ENCODE measurements at places on chromosomes 13 and 19. TPM values are rescaled to one million over a fixed set of nuclear protein-coding genes. Genes with fewer than 3 reads are reported as not detected.

- no peak for DNase-seq
Measured at GRCh38 chr13:45954836-45955800, 97.4 kb downstream of the ZC3H13 start.

DNA sequence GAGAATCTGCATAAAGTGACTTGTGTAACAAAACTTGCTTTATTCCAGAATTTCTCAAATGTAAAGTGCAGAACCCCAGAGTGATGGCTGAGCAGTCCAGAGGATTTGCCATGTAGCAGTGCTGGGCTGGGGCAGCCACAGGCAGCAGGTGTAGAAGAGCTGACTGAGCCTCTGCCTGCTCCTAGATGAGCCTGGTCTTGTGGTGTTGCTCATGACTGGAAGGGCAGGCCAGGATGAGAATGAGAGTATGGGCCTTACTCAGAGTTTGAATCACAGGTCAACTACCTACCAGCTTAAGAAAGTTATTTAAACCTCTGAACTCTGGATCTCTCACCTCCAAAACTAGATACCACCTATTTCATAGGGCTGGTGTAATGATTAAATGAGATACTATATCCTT, 2.9 kb upstream of the C13orf42 start:
- no peak for DNase-seq

DNA sequence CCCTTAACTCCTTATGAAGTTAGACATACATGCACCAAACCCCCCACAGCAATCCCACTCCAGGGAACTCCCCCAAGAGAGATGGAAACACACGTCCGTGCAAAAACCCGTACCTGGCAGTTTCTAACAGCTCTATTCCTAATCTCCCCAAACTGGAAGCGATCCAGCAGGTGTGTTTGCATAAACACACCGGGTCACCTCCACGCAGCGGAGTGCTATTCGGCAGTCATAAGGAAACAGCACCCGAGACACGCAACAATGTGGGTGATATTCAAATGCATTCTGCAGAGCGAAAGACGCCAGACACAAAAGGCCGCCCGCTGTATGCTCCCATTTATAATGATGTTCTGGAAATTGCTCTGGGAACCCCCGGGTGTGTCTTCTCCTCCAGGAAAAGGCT, 6.8 kb upstream of the ZNRF4 start:
- DNase-seq: no peak

GRCh38 chr13:27304099-27304498, 33.5 kb downstream of the RASL11A start:
- no peak for DNase-seq

- no peak for DNase-seq
Measured at GRCh38 chr13:40981361-40981760, 37.8 kb downstream of the ELF1 start.

DNA sequence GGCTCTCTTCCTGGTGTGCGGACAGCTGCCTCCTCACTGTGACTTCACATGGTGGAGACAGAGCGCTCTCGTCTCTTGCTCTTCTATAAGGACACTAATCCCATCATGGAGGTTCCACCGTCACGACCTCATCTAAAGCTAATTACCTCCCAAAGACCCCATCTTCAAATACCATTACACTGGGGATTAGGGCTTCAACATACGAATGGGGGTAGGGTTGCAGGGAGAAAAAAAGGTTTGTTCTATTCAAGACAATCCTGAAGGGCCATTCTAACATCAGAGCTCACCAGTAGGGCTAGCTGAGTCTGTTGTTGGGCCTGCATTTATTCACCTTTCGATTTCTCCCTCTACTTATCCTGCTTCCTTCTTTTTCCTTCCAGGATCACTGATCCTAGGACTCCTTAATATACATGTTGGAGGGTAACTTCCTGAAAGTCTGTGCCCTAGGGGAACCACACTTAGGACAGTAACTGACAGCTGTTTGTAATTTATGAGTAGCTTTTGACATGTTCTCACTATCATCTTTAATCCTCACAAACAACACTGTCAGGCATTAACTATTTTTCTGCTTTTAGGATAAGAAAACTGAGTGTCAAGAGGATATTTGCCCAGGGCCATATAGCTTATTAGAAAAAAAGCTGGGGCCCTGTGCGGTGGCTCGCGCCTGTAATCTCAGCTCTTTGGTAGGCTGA, 18.8 kb upstream of the GTF2F2 start:
- DNase-seq: no peak

DNA sequence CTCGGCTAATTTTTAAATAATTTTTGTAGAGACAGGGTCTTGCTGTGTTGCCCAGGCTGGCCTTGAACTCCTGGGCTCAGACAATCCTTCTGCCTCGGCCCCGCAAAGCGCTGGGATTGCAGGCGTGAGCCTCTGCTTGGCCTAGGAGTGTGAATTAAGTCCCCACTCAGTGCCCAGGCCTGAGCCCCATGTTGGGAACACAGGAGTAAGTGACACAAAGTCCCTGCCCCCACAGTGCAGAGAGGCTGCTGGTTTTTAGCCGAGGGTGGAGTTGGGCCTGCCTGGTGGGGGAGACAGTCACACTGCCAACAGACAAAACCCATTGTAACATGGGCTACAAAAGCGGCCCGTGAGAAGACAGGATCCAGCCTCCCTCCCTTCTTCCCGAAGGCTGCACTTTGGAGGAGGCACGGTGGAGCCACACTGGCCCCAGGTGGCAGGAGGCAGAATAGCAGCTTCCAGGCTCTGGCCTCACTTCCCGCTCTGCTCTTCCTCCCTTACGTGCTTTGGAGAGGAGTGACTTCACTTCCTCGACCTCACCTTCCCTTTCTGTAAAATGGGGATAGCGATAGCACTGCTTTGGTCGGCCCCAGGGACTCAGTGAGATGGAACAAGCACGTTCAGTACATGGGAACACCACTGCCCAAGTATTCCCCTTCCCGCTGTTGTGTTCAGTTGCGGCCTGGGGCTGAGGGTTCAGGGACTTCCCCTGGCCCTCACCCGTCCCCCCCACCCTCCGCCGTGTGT, 15.2 kb upstream of the EHD2 start:
- peak; percentile 92 for DNase-seq

GRCh38 chr13:51380269-51380668, 40.8 kb downstream of the SERPINE3 start:
- DNase-seq: no peak

GRCh38 chr13:43596924-43597598, 189.7 kb downstream of the ENOX1 start:
- DNase-seq: no peak

GRCh38 chr19:4081441-4082129, 14.9 kb upstream of the ZBTB7A start:
- no peak for DNase-seq

Gene FCER2
- polyA plus RNA-seq: not detected

Gene GSX1
- polyA plus RNA-seq: not detected

Gene VSTM2B
- not detected for polyA plus RNA-seq

Measured in SK-N-SH (cell line).